ENCODE measurements at places on chromosomes 11 and 22.

GRCh38 chr11:73353422-73353821, 22.8 kb upstream of the RELT start:
- DNase-seq, result no peak

- no peak for DNase-seq
Measured at GRCh38 chr11:102564110-102564509, 33.6 kb upstream of the MMP7 start.

DNA sequence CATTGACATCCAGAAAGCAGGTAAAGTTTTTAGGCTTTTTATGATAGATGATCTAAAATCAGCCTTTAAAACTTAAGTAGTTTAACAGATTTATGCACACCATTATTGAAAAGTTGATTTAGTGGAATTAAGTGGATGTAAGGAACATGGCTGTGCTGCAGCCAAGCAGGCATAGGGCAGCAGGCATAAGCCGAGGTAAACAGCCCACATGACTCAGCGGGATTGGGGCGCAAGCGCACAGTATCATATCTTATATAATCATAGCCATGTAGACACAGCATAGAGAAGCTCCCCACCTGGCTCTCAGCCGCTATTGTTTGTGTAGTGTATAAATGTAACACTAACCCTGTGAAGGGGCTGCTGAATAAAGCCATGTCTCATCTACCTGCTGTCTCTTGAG, 157.5 kb downstream of the WNT11 start:
- DNase-seq, result no peak

DNA sequence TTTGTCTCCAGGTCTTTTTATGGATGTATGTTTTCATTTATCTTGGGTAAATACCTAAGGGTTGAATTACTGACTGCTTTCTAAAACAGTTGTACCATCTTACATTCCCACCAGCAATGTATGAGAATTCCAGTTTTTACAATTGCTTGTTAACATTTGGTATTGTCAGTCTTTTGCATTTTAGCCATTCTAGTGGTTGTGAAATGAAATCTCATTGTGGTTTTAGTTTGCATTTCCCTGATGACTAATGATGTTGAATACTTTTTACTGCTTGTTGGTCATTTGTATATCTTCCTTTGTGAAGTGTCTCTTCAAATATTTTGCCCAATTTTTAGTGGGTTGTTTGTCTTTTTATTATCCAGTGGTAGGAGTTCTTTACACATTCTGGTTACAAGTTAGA, 92.8 kb downstream of the ARFGAP2 start:
- DNase-seq, result no peak

DNA sequence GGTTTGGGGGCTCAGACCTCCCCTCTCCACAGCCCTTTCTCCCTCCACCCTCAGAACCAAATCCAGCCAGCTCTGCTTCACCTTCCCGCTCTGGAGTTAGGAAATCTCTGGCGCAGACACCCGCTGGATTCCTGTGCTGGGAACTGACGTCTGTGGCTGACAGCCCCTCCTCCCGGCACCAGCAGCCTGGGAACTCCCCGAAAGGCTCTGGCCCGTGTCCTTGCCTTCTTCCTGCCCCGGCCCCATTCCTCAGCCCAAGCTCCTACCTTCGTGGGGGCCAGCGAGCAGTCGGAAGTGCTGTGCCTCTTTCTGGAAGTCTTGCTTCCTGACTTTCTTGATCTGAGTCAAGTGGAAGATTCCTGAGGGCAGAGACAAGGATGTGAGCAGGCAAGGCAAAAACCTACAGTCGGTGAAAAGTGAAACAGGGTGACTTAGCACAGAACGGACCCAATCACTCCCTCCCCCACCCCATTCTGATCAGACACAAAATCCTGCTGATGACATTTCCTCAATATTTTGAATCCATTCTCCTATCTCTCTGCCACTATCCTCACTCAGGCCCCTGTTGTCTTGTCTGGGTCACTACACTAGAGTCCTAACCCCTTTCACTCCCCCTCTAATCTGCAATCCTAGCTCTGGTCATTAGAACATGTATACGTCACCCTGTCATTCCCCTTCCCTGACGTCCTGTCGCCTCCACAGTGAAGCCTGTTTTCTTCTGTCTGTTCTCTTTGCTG, 34.1 kb downstream of the CHRDL2 start:
- DNase-seq, result no peak

DNA sequence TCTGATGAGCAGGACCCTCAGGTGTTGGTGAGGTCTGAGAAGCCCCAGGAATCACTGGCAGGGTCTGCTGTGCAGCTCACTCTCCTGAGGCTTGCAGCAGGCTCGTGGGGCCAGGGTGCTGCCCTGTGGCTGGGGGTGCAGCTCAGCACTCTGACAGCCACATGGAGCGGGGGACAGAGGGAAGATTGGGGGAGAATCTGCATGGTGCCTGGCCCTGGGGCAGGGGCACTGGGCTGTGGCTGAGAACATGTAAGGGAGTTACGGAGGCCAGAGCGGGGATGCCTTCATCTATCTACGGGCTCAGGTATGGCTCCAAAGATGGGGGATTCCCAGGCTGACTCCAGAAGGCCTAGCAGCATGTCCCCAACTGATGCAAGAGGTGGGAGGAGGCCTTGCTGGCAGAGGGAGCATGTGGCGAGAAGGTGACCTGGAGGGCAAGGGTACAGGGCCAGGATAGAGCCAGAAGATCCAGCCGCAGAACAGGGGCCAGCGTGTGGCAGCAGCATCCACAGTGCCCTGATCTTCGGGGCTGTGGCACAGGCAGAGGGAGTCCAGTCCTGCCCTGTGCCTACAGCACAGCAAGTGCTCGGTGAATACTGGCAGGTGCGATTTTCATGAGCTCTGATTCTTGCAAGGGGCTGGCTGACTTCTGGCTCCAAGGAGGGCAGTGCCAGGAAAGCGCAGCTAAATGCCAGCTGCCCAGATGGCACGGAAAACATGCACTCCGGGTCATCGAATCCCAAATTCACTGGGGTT, 184.7 kb downstream of the CTTN start:
- no peak for DNase-seq

DNA sequence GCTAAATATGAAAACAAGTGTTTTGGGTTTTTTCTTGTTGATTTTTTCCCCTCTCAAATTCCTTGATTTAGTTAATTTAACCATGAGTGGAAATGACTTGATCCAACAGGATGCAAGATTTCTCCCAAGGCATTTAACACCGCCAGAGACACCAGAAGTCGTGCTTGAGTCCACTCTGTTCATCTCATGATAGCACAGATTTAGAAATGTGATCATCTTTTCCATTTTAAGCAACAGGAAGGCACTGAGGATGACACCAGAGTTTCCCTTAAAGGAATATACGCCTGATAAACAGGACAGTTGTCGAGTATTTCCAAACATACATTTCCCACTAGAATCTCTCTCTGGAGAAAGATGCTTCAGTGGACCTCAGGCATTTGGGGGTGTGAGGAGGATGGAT, 318.7 kb downstream of the CADM1 start:
- no peak for DNase-seq

DNA sequence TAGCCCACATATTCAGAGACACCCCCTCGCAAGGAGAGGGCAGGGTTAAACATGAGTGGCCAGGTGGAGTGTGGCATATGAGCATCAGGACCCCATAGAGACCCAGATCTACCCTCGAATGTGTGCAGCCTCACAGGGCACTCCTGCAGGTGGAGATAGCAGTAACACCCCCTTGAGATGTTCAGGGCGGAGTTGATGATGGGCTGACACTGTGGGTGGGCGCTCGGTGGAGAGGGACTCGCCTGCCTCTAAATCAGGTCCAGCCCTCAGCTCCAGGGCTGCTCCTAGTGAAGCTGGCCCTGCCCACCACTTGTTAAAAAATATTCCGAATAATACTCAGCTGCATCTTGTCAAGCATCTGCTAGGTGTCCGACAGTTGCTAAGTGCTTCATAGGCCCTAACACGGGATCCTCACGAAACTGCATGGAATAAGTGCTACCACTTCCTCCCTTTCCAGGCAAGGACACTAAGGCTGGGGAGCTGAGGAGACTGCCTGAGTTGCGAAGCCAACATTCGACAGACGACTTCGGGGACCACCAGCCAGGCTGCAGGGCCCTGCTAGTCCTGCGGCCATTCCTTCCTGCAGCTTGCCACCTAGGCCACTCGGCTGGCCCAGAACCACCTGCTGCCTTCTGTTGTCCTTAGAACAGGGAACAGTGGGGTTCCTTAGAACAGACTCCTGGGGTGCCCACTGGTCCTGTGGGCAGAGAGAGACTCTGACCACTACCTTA, 74.0 kb upstream of the WNT11 start:
- DNase-seq, result no peak

DNA sequence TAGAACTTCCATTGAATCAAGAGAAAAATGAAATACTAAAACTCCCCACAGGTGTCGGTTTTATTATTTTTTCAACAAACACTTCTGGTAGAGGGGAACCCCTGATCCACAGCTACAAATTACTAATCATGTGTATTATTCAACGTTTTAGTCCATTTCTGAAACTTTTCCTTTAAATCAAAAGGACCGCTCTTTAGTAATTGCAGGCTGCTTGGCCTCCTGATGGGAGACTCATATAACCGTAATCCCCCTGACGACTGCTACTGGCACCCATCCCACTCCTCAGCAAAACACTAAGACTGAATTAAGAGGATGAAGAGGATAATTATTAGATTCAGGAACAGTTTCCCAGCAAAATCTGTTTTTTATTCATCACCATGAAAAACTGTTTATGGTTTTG, 46.4 kb downstream of the PAX6 start:
- DNase-seq, result no peak

DNA sequence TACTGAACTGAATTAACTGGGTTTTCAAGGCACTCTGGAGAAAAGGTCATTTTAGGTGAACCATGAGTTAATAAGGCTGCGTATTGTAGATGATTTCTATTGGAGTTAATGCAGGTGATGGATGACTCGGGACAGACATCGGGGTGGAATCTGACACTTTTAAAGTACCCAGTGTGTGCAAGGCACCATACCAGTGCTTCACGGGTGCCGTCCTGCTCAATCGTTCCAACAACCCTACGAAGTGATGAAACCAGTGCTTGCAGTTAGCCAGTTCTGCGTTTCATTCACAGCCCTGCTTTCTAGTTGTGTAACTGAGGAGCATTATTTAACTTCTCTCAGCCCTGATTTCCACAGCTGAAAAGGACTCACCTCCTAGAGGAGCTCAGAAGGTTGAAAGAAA, 216.5 kb downstream of the BARX2 start:
- no peak for DNase-seq

DNA sequence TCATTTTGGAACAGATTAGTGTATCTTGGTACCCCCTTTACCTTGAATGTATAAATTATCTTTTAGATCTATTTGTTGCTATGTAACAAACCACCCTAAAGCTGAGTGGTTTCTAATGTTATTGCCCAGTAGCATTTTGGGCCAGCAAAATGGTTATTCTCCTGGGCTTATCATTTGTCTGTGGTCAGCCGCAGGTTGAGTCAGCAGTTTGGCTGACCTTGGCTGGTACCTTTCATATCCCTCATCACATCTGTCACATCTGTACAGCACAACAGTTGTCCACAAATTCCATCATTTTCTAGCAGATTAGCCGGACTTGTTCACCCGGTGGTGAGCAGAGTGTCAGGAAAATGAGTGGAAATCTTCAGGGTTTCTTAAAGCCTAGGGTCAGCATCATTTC, 588.5 kb upstream of the ARHGAP42 start:
- no peak for DNase-seq

GRCh38 chr11:1728931-1729691, 21.3 kb downstream of the IFITM10 start:
- DNase-seq, result no peak

GRCh38 chr11:19800714-19801519, 88.3 kb downstream of the NAV2 start:
- no peak for DNase-seq

- DNase-seq, result no peak
Measured at GRCh38 chr22:17607891-17608521, 20.5 kb downstream of the ATP6V1E1 start.

DNA sequence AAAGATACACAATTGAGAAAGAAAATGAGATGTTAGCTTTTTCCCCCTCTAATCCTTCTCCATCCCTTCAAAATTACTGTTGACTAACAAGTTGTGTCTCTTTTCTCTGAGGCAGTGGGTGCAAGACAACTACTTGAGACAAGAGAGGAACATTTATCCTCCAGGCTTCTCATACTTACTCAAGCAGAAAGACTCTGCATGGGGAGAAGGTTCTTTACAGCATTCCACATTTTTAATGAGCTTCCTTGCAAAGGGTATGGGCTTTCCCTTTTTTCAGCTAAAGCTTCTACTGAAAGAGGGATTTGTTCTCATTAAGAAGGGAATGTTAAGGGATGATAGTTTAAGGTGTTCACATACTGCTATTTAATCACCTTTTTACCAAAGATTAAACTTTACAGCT, 47.8 kb downstream of the PAX6 start:
- no peak for DNase-seq

DNA sequence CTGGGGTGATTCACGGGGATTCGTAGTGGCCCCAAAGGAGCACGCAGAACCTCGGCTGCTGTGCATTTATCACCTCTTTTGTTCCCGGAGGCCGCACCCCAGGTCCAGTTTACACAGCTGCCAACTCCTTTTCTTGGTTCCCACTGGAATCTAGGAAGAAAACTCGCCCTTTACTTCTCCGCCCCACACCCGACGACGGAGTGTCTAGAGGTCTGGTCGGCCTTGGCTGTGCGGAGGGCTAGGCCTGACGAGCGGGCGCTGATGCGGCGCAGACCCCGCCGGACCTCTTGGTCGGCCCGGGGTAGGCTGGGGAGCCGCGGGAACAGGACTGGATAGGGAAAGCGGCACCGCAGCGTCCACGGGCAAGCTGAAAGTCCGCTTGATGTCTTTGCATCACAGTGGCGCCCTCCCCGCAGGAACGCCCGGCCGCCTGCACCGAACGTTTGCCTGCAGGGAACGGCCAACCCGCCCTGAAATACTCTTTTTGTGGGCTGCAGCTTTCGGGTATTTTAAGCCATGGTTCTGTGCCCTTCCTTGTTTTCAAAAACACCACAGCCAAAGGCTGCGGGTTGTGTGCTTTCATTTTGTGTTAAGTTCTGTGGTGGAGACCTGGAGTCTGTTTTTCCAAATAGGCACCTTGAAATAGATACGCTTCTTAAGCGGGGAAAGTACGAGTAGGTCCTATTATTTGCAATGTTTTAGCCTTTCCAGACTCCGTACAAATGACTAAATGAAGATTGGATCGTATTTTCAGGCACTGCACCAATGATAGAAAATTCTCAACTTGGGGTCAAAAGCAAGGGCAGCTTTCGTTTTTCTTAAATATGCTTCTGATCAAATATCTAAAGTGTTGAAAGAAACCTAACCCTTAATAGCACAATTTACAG, 829 bp upstream of the ZBED5 start:
- DNase-seq, result peak; percentile 40
